Sciatic nerve (tissue), 2 donors: ENCODE measurements at places on chromosomes 1 and 21. TPM values are rescaled to one million over a fixed set of nuclear protein-coding genes. Genes with fewer than 3 reads are reported as not detected.
A peak's percentile ranks its signal among the peaks of the same experiment; 100 is the strongest.

GRCh38 chr1:243266231-243266630 lies 10.4 kb downstream of the SDCCAG8 start:
- no peak for DNase-seq

Gene ATPAF1
- 24.0 TPM for total RNA-seq

- DNase-seq, result no peak
Observed at GRCh38 chr21:15793550-15794235, 63.9 kb downstream of the USP25 start.

DNA sequence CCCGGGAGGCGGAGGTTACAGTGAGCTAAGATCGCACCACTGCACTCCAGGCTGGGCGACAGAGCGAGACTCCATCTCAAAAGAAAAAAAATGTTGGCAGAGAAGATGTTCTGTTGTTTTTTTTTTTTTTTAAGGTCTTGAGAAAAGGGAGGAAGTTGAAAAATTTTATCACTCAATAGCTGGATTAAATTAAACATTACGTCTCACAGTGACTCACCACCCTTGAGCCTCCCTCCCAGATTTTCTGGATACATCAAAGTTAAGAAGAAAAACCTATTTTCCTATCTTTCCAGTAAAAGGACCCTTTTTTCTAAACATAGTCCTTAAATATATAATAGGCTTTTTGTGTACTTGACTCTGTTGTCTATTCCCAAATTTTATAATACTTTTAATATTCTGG lies 35.5 kb downstream of the IFNAR1 start:
- no peak for DNase-seq

- DNase-seq, result peak; percentile 46
Observed at GRCh38 chr21:46189213-46189958, 5.1 kb upstream of the SPATC1L start.

GRCh38 chr1:86596224-86596623 lies 49.3 kb downstream of the CLCA4 start:
- DNase-seq, result no peak

DNA sequence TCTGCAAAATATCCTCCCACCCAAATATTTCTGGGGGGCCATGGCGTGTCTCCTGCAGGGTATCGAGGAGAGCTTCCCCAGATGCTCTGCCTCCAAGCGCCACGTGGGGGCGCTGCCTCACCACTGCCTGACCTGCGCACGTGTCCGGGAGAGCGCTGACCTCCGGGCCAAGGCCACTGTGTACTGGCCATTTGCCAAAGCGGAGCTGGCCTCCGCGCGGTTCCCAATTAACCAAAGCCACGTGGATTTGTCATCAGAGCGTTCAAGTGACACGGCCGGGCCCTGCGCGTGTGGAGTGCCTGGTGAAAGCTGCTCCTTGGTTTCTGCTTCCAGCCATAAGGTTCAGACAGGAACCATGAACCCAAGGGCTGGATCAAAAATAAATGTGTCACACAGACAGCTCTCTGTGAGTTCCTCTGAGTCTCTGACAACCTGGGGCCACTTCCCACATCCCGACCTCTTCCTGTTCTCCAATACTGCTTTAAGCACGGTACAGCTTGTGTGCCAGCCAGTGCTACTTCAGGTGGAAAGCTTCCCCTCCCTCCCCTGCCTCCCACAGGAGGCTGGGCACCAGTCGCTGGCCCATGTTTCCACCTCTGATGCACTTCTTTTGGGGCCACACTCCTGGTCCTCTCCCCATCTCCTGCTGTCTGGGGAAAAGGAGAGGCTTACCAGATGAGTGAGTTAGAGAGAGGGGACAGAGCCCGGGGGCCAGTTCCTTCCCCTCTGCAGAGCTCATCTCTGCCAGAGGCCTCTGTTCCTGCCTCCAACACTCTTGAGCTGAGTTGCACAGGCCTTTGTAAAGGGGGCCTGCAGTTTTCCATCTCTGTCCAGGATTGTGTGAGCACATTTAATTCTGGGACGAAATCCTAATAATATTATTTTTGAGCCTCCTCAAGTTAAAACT lies 26.1 kb downstream of the ZP4 start:
- peak; percentile 71 for DNase-seq

DNA sequence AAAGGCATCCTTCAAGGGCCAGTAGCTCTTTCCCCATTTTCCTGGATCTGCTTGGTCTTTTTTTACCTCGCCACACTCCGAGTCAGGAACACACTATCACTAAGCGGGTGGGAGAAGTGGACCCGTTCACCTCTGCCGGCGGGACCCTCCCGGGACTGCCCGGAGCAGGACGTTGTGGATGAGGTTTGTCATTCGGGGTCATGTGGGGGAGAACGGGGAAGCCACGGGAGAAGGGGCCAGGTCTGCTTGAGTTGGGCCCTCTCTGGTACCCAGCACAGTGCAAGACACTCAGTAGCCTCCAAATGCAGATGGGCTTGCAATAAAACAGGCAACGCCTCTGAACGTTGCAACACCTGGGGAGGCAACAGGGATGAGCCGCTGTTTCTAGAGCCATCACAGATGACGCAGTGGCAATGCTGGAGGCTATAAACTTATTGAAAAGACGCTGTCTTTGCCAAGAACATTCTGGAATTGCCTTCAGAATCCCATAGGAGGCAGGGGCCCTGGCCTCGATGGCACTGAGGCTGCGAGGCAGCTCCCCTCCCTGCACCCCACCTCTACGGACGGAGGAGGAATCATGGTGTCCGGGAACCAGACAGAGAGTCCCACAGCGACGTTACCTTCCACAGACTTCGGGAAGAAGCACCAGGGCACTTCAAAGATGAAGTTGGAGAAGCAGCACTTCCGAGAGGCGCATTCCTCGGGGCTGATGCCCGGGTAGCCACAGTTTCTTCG lies 3.8 kb downstream of the TFF2 start:
- no peak for DNase-seq

Gene INSRR
- total RNA-seq, result 0.40 TPM

GRCh38 chr1:162074276-162075005 lies 5.0 kb downstream of the NOS1AP start:
- no peak for DNase-seq

GRCh38 chr1:174953285-174954072 lies 46.3 kb upstream of the CACYBP start:
- no peak for DNase-seq

- no peak for DNase-seq
Observed at GRCh38 chr1:29341936-29342335, 105.6 kb downstream of the PTPRU start.

Gene LBR
- 48.8 TPM for total RNA-seq

GRCh38 chr21:29739176-29739575 lies 200.6 kb downstream of the GRIK1 start:
- DNase-seq, result no peak

- no peak for DNase-seq
Observed at GRCh38 chr1:65691972-65692371, 100.7 kb upstream of the PDE4B start.

Gene FAM167B
- 16.1 TPM for total RNA-seq

- no peak for DNase-seq
Observed at GRCh38 chr1:16441282-16441665, 750 bp downstream of the NECAP2 start.

DNA sequence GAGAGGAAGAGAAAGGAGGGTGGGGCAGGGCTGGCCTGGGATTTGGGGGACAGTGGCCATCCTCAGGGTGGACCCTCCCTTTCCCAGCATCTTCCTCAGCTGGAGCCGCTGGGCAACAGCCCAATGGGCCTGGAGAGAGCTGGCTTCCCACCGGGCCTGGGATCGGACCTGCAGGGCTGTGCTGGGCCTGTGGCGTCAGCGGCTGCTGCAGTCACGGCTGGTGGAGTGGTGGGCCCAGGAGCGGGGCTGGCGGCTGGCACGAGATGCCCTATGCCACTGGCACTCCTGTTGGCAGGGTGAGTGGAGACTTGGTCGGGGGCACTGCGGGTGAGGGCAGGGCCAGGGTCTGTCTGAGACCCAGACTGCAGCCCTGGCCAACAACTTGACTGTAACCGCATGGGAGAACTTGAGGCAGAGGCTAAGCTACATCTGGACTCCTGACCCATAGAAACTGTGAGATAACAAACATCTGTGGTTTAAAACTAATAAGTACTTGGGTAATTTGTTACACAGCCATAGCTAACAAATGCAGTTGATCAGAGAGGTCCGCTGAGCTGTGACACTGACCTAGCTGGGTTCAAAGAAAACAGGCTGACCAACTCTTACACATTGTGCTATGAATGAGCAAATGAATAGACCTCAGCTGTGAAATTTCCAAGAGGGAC lies 17.9 kb downstream of the C1orf167 start:
- DNase-seq, result no peak

- DNase-seq, result no peak
Observed at GRCh38 chr1:28519946-28520725, 14.3 kb downstream of the RCC1 start.

Gene CASQ2
- 6.5 TPM for total RNA-seq

DNA sequence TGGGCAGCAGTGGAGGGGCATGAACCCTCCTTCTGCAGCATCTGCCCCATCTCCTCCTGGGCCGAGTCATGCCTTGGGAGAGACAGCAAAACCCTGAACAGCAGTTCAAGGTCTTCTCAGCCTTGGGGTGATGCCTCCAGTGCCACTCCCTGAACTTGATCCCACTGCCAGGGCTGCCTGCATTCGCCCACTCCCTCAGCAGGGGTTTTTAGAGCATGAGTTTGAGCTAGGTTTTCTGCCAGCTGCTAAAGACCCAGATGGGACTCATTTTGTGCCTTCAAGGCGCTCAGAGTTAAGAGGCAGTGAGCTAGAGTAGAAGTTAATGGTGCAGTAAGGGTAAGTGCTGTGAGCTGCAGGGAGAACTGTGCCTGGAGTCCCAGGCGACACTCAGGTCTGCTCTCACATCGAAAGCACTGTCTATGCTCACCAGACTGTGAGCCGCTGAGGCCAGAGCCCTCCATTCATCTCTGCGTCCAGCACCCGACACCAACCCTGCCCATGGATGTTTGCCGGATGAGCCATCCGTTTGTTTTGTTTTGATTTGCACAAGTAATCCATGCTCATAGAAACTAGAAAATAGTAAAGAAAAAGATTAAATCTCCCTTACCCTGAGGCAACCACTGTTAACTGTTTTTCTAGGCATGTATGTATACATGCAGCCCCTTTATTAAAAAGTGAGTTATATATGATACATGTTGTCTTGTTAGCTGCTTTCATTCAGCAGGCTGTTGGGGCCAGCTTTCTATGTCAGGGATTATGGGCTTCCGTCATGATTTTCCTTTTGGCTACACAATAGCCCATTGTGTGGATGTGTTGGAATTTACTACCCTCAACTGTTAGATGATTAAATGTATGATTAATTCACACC lies 67.8 kb downstream of the VPS26C start:
- DNase-seq, result no peak

Gene MAD2L2
- total RNA-seq, result 22.0 TPM

Gene S100A6
- total RNA-seq, result 1,022 TPM

- DNase-seq, result no peak
Observed at GRCh38 chr1:225544263-225544662, 108.7 kb downstream of the ENAH start.

GRCh38 chr1:183982172-183982963 lies 55.2 kb downstream of the COLGALT2 start:
- no peak for DNase-seq

GRCh38 chr1:212607206-212607912 lies 1.2 kb upstream of the ATF3 start:
- peak; percentile 71 for DNase-seq

Gene ZDHHC18
- total RNA-seq, result 21.2 TPM

DNA sequence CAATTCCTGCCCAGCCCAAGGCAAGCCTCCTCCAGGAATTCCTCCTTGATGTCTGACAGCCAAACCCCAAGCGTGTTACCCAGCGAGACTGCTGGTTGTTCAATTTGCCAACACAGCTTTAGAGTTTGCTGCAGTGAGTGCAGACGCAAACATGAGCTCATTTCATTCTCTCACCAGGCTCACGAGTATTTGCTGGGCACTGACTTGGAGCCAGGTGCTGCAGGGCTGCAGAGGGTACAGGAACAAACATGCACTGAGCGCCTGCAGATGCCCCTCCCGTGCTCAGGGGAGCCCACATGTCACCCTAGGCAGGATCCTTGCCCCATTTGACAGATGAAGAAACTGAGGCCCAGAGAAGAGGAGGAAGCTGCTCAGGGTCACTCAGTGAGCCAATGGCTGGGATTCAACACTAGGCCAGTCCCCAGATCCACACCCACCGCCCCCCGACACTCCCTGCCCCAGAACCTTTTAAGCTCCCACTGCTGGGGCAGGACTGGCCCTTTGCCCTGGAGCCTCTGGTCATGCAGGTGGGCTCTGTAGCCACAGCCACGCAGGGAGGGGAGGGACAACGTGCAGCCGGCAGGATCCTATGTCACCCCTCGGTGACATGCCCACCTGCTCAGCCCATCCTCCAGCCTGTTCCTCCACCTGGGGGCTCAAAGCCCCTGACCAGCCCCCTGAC lies 363.7 kb downstream of the MATN1 start:
- DNase-seq, result no peak

DNA sequence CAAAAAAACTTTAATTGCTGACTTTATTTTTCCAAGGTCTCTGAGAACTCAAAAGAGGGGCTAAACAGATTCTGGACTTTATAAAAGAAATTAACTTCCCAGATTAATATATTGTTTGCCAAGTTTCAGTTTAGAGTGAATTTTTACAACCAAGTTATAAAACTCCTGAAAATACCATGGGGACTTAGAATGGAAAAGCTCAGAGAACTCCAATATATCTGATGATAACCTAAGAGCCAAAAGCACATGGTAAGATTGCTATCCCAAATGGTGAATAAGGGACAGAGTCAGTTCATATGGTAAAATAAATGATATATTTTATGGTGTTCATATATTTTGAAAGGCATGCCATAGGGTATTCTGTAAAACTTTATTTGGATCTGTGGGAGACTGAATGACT lies 470.9 kb downstream of the TTLL7 start:
- DNase-seq, result no peak

Gene COL11A1
- total RNA-seq, result 19.0 TPM

Gene HORMAD1
- 3.8 TPM for total RNA-seq

- no peak for DNase-seq
Observed at GRCh38 chr1:160741612-160742348, 2.7 kb downstream of the SLAMF7 start.

- DNase-seq, result no peak
Observed at GRCh38 chr1:25806418-25806817, 6.4 kb downstream of the SELENON start.

DNA sequence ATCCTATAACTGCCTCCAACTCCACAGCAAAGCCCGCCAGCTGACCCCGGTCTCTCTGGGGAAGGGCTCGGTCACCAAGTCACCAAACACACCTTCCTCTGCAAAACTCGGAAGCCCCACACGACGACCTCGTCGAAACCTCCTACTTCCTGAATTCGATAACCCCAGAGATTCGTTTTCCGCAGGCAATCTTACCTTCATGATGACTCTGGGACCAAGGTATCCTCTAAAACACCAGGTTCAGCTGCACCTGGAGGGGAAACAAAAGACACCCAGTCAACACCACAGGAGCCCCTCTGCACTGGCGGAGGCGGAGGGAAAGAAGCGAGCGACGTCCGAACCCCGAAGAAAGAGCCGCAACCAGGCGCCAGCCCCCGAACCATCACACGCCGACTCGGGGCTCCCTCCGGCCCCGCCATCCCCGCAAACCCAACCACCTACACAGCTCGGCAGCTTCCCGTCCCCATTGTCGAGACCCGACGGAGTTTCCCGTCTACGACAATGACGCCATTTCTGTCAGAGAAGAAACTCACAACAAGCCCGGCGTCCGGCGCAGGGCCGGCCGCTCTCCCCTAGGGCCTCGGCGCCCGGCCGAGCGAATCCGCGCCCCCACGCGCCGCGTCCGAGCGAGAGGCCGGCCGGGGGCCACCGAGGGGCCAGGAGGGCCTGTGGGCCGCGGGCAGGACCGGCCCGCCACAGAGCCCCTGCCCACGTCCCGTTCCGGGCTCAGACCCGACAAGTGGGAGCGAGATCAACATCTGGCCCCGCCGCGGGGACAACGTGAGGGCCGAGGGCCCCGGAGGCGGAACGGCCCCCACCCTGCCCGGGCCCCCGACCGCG lies 1.0 kb downstream of the ARID4B start:
- DNase-seq, result peak; percentile 68

Gene TDRD5
- not detected for total RNA-seq

Gene KLHL20
- 33.4 TPM for total RNA-seq
